ENCODE measurements at places on chromosomes 11 and 22. TPM values are rescaled to one million over a fixed set of nuclear protein-coding genes. Genes with fewer than 3 reads are reported as not detected.

- ATAC-seq: no peak
- no peak overlapping the region for H3K27ac ChIP-seq
- no peak overlapping the region for H3K4me3 ChIP-seq
- no peaks in the 10 kb centered on the region for H3K36me3 ChIP-seq
Observed at GRCh38 chr11:23957314-23957713, 539.5 kb upstream of the LUZP2 start.

Gene ATM
- 36.3 TPM for total RNA-seq

Gene PTH
- total RNA-seq: not detected

Gene HBB
- total RNA-seq: 16.1 TPM

Gene TAF6L
- 13.2 TPM for total RNA-seq

GRCh38 chr11:117529816-117530215 is 202.2 kb downstream of the CEP164 start:
- H3K36me3 ChIP-seq: no peaks in the 10 kb centered on the region
- peaks cover 64% of the 10 kb centered on the region for H3K27me3 ChIP-seq
- no peak overlapping the region for H3K4me3 ChIP-seq

- no peaks in the 10 kb centered on the region for H3K36me3 ChIP-seq
- no peaks in the 10 kb centered on the region for H3K27me3 ChIP-seq
- H3K27ac ChIP-seq: no peak overlapping the region
Observed at GRCh38 chr11:102061276-102061675, 14.0 kb downstream of the CFAP300 start.

Gene LRRC75B
- total RNA-seq: 20.2 TPM

DNA sequence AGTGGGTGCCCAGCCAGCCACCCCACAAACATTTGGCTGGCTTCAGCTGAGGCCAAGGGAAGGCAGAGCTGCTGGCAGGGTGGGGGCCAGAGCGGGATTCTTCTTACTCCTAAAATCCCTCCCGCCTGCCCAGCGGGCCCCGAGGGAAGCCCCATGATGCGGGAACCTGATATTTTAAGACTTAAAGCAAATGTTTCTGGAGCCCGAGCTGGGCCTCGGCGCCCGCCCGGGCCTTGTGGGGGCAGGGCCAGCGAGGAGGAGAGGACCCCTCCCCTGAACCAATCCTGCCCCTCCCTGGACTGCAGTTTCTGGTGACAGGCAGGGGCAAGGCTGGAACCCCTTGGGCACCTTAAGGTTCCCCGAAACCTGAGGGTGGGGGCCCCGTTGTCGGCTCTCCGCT is 17.2 kb downstream of the GP1BB start:
- ATAC-seq: no peak
- no peaks in the 10 kb centered on the region for H3K4me1 ChIP-seq
- H3K27me3 ChIP-seq: peaks cover 37% of the 10 kb centered on the region

Measured in gastroesophageal sphincter (tissue), 4 donors.